Activated CD8-positive, alpha-beta memory T cell treated with anti-CD3 and anti-CD28 coated beads, Interleukin-2, amount 50 U/mL, for 4 hours (primary cell): ENCODE measurements at places on chromosomes 4 and X.

DNA sequence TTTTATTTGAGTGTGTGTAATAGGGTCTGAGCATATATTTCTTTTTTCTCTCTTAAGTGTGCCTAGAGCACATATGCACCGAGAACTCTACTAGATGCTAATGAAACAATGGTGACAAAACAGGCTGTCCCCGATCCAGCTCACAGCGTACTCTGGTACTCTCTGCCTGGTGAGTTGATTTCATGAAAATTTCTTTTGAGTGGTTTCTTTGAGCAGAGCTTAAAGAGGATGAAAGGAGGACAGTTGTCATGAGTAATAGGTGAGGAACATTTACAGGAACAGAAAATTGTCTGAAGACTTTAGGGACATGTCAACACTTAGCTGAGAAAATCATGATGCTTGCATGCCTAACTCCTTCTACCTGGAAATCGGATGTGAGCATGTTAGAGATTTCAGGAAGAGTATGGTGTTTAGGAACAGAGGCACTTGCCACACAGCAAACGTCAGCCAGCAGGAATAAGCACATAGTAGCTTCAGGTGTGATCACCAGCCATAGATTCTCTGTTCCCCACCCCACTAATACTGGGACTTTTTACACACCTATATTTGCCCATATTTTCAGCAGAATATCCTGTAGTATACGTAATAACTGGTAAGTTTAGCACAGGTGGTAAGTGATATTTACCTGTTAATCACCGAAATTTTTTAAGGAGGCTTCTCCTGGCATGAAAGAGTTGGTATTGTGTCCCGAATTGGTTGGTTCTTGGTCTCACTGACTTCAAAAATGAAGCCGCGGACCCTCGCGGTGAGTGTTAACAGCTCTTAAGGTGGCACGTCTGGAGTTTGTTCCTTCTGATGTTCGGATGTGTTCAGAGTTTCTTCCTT lies 111.1 kb downstream of the ZNF330 start:
- DNase-seq = no peak

DNA sequence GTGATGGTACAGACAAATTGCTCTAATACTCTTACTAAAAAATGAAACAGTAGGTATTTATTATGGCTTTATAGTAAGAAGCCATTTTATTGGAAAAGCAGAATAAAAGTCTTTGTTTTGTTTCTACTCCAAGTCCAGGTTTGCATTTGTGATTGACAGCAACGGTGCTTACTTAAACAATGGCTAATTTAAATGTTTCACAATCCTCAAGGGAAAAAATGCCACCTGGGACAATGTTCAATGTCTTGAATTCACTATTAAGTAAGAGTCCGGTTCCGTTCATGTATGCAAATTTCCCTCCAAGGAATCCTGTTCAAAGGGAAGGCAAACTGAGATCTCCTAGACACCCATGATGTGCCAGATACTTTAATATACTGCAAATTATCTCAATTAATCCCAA lies 123.6 kb downstream of the RBM47 start:
- DNase-seq = no peak

DNA sequence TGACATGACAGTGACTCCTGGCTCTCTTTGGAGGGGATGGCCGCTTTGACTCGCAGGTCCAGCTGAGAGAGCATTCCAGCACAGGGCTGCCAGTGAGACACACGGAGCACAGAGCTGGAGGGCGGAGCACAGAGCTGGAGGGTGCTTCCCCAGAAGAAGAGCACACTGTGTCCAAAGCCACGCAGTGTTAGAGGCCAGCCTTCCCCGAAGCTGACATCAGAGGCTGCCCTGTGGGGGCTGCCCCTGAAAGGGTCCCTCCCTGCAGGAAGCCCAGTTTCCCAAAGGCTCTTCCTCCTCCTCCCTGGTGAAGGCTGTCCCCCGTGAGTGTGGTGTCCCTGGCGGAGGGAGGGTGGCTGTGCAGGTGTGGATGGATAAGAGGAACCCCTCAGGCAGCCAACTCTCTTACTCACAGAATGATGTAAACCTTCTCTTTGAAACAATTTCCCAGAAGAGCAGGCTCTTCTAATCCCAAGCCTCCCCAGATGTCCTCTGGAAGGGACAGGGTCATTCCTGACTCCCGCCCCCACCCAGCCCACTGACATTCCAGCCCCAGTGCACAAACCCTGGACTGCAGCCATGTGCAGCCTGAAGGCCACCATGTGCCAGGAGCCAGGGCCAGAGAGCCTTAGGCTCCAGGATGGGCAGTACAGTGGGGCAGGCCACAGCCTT lies 53.4 kb downstream of the PSAPL1 start:
- no peak for DNase-seq

DNA sequence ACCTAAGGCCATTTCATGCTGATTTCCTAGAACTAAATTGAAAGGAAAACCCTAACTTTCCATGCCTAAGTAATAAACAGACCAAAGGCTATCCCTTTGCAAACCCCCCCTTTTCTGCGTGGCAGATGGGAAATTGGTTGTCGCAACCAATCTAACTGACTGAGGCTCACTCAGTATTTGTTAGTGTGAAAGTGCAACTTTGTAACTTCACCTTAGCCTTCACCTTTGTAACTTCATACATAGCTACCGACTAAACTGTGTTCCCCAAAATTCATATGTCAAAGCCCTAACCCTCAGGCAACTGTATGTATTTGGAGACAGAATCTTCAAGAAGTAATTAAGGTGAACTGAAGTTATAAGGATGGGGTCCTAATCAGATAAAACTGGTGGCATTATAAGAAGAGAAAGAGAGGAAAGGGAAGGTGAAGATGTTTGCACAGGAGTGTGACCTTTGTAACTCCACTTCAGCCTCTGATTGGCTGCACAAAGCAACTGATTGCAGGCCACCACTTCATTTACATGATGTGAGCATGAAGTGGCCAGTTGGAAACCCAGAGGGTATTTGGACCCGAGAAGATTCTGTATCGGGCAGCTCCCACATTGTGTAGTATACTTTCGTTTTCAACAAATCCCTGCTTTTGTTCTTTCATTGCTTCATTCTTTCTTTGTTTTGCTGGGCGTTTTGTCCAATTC lies 4.9 kb upstream of the TMEM33 start:
- DNase-seq = no peak

- no peak for DNase-seq
Measured at GRCh38 chr4:85928775-85929591, 430.9 kb downstream of the MAPK10 start.

GRCh38 chr4:86608757-86609375 lies 14.8 kb downstream of the PTPN13 start:
- no peak for DNase-seq
